ENCODE measurements at places on chromosomes 5 and 9.

- no peak for DNase-seq
Observed at GRCh38 chr9:86903734-86904085, 43.6 kb downstream of the GAS1 start.

DNA sequence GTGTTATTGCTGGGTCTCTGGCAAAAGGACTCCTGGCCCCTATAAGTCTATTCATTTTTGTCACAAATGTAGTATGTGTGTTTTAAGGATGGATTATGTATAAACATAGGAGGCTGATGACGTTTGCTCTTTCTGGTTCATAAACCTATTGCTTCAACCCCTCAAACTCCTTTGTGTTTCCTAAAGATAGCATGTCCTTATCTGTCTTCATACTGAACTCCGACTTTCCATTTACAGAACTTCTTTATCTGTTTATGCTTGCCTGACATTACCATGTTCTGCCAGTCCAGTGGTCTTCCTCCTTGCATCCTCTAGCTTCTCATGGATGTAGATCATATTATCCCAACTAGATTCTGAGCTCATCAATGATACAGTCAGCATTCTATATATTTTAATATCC, 46.1 kb downstream of the ARHGEF28 start:
- no peak for DNase-seq

- no peak for DNase-seq
Observed at GRCh38 chr5:168766426-168766700, 187.2 kb upstream of the PANK3 start.

DNA sequence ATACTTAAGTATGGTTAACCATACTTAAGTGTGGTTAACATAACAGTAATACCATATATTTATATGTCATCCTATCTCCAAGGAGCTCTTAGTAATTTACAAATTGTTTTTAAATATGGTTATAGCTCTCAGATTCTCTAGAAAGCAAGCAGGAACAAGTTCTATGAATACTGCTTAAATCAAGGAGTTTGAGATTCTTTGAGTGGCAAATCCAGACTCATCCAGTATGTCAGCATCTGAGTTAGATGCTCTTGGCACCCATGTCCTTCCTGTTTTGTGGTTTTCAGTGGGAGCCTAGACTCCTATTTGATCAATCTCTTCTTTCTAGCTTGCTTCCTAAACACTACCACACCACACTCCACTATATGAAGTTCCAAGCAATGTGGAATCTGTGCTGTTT, 114.7 kb upstream of the GDNF start:
- no peak for DNase-seq

DNA sequence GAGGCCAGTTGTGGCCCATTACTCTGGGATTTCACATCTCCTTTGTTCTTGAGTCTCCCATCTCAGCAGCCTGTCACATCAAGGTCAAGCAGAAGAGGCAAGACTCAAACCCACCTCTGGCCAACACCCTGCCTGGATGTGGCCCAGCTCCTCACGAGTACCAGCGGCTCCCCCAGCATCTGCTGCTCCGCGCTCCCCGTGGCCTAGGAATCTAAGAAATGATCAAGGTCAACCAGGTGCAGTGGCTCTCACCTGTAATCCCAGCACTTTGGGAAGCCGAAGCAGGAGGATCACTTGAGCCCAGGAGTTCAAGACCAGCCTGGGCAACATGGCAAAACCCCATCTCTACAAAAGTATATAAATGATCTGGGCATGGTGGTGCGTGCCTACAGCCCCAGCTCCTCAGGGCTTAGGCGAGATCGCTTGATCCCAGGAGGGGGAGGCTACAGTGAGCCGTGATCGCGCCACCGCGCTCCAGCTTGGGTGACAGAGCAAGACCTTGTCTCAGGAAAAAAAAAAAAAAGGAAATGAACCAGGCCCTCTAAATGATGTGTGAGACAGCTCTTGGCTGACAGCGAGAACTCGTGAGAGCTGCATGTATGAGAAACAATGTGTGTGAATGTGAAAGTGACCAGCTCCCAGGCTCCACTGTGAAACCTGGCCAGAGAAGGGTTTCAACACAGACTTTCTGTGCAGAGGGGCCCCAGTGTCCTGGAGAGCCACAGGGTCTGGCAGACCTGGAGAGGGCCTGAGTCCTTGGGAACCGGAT, 61.6 kb upstream of the ANGPTL2 start:
- no peak for DNase-seq

DNA sequence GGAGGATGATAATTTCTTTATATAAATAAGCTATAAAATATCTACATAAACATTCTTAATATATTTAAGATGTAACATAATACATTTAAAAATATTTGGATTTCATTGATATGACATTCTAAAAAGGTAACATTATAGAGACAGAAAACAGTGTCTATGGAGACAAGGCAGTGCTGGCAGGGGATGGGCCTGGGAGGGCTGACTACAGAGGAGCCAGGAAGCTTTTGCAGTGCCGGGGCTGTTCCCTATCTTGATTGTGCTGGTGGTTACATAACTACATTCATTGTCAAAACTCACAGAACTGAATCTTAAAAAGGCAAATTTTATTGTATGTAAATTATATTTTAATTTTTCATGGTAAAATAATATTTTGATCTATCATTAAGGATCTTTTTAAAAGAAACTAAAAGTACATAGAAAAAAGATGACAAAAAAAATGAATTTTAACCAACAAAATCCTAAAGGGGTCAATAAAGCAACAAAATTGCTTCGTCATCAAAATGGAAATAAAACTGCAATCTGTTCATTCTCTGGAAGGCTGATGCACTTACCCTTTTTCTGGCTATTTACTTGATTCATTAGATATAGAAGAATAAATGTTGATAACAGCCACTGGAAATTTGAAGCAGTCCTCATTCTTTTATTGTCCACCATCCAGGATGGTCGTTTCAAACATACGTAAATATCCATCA, 26.3 kb downstream of the LIFR start:
- no peak for DNase-seq

DNA sequence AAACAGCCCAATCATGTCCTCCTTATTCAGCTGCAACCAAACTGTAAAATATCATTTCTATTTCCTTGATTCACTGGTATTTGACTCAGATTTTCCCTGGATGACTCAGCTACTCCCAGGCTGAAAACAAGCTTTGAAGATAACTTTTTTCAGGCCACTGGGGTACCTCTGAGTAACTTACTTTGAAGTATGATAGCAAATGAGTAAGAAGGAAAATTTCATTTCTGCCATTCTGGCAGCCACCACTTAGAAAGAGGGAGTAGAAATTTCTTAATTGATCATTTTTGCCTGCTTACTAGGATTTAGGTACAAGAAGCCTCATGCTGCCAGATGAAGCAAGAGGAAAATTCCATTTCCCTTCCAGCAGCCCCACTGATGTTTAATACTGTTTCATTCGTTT, 247.4 kb downstream of the PRELID2 start:
- peak; percentile 65 for DNase-seq

GRCh38 chr9:21831841-21832509, 29.5 kb downstream of the MTAP start:
- no peak for DNase-seq

DNA sequence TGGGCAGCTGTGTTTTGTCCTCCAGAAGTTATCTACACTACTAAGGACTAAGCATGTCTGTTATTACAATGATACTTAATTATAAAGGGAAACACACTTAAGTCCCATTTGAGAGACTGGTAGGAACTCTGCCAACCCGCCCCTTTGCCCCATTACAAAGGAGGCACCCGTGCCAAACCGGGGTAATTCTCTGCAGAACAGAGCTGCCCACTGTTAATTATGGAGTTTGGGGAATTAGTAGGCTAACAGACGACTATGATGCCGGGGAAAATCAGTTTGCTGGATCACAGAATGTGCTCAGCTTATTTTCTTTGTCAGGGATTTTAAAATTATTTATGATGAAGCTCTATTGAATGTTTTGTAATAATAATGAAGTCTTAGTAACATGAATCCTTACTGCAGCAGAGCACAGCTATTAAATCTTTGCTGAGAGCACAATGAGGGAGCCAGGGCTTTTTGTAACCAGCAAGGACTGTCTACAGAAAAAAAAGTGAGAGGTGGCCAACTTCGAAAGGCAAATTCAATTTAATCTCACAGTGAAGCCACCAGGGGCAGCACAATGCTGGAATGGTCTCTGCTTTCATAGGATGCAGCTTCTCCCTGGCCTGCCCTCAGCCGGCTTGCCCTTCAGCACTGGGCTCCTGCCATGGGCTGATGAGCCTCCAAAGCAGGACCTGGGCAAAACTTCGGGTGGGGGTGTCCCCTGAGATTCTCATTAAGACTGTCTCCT, 134.5 kb downstream of the GNAQ start:
- DNase-seq, result no peak

- no peak for DNase-seq
Observed at GRCh38 chr5:96818125-96818788, 10.5 kb upstream of the ERAP1 start.

DNA sequence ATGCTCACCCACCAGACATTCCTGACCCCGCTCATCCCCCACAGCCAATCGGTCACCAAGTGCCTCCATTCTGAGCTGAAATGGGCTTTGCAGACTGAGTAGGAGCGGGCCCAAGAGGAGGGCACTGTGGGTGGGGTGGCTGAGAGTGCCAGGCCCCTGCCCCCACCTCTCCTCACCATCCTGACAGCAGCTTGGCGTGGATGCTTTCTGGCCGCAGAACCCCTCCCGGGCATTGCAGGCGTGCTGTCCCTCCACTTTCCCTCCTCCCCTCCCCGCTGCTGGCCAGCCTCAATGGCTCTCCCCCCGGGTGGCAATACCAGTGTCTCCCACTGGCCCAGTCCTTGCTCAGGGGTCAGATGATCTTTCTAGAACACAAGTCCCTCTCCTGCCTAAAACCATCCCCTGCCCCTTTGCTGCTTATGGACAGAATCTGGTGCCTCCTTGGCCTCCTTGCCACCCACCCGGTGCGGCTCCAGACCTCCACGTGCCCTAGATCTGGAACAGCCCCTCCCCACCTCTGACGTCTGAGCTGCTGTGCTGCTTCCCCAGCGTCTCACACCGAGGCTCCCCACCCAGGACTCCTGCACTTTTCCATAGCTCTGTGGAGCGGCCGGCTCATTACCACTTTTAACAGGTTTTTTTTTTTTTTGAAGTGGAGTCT, 6.1 kb downstream of the FLT4 start:
- no peak for DNase-seq

DNA sequence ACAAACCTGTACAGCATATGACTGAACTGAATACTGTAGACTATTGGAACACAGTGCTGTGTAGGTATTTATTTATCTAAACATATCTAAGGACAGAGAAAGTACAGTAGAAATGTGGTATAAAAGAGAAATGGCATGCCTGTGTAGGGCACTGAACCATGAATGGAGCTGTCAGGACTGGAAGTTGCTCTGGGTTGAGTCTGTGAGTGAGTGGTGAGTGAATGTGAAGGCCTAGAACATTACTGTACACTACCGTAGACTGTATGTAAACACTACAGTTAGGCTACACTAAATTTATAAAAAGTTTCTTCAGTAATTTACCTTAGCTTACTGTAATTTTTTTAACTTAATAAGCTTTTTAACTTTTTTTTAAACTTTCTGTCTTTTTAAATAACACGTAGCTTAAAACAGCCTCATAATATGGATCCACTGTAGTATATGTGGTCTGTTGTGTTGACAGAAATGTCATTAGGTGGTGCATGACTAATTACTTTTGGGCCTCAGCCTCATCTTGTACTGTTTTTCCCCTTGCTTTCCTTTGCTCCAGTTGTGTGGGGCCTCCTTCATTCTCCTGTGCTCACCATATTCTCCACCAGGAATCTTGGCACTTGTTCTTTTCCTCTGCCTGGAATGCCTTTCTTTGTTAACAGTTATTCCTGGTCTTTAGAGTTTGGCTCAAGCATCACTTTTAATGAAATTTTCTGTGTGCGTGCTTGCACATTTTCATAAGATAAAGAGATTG, 8.8 kb downstream of the SPIN1 start:
- DNase-seq, result no peak

GRCh38 chr9:34547960-34548611, 25.3 kb upstream of the ENHO start:
- no peak for DNase-seq
